Amygdala (tissue), 56 donors: ENCODE measurements at places on chromosomes 2 and 18.

- no peak for DNase-seq
These were observed 181.6 kb downstream of the GULP1 start for GRCh38 chr2:188473306-188473705.

GRCh38 chr18:74921057-74921820, 287.7 kb downstream of the PTGR3 start:
- no peak for DNase-seq

- DNase-seq: no peak
These were observed 43.0 kb upstream of the COL5A2 start for GRCh38 chr2:189222468-189223105.

DNA sequence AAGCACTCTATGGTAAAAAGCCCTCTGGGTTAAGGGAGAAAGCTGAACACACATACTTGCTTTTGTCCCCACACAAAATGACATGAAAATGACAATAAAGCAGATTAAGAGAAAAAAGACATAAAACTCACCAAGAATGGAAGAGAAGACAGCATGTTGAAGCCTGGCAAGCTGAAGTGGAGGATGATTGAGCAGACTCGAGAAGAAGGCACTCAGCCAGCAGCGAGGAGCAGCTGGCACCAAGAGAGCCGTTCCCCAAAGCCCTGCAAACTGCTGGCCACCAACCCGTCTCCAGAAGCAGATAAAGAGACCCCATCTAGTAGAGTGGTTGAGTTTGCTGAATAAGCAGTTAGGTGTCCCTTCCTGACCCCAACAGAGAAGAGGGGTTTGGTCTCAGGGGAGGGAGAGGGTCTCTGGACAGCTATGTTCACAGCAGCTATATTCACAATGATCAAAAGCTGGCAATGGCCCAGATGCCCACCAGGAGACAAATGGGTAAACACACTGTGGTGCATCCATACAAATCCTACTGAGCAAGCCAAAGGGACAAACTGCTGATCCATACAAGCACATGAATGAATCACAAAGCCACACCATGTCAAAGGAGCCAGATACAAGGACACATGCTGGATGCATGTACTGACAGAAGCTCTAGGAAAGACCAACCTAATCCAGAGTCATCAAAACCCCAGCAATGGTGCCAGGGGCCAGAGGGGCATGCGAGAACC, 36.9 kb downstream of the FAM168B start:
- DNase-seq: no peak

DNA sequence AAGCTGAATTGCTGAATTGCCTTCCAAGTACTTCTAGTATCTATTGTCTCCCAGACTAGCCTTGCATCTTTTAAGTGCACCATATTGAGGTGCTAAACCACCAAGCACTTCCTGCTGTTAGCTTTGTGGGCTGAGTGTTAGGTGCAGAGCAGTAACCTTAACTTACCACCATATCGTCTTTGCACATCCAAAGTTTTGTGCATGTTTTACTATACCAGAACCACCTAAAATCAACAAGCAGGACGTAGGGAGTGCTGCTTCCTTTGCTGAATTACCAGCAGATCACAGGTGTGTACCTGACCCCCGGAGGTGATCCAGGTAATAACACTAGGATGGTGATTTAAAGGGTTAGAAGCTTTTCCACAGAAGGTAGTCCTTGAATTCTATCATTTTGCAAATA, 359.9 kb upstream of the HNRNPA3 start:
- DNase-seq: no peak

GRCh38 chr2:11796190-11797171, 50.0 kb downstream of the LPIN1 start:
- DNase-seq: no peak

GRCh38 chr2:88181511-88181910, 11.4 kb downstream of the THNSL2 start:
- no peak for DNase-seq

- DNase-seq: no peak
These were observed 30.1 kb upstream of the MBOAT2 start for GRCh38 chr2:9033385-9034168.

DNA sequence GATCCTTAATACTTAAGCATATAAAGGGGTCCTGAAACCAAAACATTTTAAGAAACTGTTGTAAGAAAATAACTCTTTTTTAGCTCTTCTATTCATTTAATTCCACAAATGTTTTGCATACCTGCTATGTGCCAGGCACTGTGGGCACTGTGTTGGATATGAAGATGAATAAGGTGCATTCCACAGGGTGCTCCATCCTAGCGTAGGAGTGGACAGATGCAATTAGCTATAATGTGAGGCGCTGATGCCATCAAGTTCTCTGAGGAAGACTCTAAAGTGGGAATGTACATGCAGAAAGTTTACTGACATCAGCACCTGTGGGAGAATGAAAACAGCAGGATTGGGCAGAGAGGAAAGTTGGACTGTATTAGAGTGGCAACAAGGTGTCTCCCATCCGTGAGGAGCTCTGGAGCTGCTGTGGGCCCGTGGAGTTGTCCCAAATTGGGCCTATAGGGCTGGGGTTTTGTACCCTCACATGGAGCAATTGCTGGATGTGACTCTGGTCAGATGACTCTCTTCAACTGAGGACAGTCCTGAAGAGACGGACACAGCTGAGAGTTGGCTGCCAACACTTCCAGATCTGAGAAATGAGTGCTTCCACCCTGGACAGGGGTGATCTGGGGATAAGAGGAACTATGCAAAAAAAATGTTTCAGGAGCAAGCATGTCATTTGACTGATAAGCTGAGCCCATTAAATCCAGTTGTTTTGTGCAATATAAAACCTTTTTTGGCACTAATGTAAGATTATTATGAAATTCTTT, 22.3 kb downstream of the CD8A start:
- DNase-seq: no peak

GRCh38 chr18:58570360-58571064, 58.4 kb downstream of the ALPK2 start:
- no peak for DNase-seq

GRCh38 chr2:209900638-209901037, 101.8 kb upstream of the RPE start:
- DNase-seq: no peak

DNA sequence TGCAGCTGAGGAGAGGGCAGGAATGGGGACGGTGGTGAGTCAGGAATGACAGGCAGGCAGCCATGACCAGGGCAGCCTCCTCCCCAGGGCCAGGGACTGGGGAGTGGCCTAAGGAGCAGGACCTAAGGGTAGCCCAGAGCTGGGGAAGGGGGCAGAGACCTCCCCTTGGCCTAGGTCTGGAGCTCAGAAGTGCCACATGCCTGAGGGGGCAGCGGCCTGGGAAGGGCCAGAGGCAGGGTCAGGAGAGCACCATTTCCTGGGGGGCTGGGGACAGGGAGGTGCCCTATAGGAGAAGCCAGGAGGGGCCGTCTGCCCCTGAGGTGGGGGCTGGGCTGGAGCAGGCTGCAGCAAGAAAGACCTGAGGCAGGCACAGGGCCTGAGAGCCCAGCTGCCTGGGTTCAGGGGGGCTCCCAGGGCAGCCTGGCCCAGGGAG, 20.9 kb downstream of the CFLAR start:
- no peak for DNase-seq

- DNase-seq: no peak
These were observed 797 bp upstream of the GRHL1 start for GRCh38 chr2:9950521-9951271.

GRCh38 chr2:206708286-206708685, 9.9 kb downstream of the DYTN start:
- no peak for DNase-seq

GRCh38 chr2:164495491-164496223, 125.6 kb downstream of the GRB14 start:
- no peak for DNase-seq

GRCh38 chr2:183010112-183010511, 28.1 kb downstream of the NCKAP1 start:
- DNase-seq: no peak

DNA sequence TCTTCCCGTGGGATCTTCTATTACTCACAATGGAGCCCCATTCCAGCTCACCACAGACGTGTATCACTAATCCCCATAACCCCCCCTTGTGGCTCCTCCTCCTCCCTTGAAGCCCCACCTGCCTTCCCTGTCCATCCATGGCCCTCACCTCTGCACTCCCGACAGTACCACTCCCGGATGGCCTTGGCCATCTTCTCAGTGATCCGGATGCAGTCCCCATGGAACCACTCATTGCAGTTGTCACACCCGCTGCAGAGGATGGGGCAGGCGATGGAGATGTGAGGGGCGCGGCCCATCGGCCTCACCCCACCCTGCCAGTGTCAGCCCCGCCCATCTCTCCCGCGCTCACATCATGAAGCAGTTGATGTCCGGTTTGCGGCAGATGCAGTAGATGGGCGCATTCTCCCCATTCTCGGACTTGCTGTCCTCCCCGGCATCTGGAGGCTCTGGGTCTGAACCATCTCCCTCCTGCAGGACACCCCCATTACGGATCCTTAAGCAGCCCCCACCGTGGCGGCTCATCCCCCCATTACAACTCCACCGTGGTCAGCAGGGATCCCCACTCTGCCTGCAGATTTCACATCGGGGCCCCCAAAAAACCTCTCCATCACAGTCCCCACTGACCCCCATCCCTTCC, 983 bp downstream of the CXXC1 start:
- no peak for DNase-seq

DNA sequence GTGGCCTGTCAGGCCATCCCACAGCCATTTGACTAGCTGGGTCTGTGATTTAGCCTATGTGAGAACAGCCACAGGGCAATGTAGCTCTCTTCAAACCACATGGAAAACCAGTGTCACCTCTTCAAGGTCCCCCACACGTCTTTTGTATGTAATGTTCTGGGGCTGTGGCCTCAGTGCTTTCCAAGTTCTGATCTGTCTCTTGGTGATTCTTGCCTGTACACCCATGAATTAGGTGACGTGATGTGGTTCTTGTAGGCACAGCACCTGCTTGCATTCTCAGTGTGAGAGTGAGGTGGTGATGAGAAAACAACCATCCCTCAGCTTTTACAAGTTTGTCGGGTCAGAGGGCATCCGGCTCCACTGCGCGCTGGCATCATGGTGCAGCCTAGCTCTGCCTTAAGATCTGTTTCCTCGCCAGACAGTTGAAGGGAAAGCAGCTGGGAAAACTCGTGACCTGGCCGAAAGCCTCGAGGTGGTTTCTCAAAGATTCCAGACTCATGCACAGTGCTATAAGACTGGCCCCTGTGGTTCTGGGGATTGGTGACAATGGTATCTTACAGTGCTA, 125.8 kb downstream of the TANC1 start:
- no peak for DNase-seq

- DNase-seq: no peak
These were observed 316.8 kb downstream of the DCDC2C start for GRCh38 chr2:4020153-4020552.

DNA sequence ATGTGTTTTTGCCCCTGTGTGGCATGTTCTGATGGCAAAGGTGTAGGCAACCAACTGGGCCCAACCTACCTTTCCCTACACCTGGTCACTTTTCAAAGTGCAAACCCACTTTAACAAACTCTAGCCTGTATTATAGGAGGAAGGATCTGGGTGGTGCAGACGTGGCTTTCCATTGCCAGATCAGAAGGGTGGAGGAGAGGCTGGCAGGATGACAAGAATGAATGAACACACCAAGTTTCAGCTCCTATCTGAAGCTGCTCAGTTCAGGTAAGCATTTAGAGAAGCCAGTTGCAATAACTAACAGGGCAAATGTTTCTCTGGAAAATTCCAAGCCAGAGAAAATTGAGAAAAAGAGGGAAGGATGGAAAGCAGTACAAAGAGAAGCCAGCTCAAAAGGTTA, 707 bp upstream of the SERPINB7 start:
- DNase-seq: no peak

- no peak for DNase-seq
These were observed 429.4 kb downstream of the ERBB4 start for GRCh38 chr2:212109217-212109616.

DNA sequence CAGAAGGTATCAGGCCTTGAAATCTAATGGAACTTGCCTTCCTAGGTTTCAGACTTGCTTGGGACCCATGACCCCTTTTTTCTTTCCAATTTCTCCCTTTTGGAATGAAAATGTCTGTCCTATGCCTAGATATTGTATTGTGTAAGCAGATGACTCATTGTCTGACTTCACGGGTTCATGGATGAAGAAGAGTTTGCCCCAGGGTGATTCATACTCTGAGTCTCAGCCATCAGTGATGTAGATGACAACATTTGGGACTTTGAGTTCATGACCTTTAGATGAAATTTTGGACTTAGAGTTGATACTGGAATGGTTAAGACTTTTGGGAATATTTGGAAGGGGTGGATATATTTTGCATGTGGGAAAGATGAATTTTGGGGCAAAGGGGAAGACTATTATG, 11.2 kb upstream of the SCYGR5 start:
- no peak for DNase-seq

DNA sequence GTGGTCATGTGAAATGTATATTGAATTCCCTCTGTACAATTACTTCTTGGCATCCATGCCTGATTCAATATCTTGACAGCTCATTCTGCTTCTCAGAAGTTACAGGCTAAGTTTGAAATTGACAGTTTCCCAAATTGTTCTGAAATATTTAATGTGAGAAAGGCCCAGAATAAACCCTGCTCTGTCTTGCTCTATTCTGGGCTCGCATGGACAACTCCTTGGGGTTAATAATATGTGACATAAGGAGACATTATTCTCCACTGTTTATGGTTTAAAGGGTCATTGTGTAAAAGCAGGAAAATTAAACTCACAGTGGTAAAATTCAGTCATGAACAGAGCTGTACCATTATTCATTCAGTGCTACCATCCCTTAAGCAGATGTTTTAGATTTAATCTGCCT, 160.7 kb upstream of the CNTNAP5 start:
- DNase-seq: no peak

- no peak for DNase-seq
These were observed 309.5 kb upstream of the CCDC68 start for GRCh38 chr18:55268628-55269275.

DNA sequence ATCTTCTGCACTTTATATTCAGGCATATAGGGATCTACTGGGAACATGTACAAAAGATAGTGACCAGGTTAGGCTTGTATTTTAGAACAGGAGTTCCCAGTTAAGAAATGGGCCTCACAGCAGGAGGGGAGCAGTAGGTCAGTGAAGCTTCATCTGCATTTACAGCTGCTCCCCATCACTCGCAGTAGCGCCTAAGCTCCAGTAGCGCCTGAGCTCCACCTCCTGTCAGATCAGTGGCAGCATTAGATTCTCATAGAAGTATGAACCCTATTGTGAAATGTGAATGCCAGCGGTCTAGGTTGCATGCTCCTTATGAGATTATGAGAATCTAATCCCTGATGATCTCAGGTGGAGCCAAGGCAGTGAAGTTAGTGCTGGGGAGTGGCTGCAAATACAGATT, 224.4 kb upstream of the CYRIA start:
- no peak for DNase-seq

DNA sequence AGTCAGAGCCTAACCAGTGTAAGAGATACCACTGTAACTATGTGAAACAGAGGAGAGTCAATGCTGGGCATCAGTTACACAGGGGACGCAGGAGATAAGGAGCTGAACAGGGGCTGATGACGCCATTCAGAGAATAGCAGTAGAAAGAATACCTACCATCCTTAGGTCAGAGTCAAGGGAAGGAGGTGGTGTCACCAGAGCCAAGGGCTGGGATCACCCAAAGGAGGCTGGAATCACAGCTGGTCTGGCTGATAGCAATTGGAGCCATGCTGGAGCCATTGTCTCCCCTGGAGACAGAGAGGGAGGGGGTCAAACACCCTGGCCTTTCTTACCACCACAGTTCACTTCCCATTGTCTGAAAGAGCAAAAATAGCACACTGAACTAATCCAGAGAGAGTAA, 37.3 kb upstream of the C18orf32 start:
- DNase-seq: no peak
